ENCODE measurements at places on chromosomes 16 and 17.

DNA sequence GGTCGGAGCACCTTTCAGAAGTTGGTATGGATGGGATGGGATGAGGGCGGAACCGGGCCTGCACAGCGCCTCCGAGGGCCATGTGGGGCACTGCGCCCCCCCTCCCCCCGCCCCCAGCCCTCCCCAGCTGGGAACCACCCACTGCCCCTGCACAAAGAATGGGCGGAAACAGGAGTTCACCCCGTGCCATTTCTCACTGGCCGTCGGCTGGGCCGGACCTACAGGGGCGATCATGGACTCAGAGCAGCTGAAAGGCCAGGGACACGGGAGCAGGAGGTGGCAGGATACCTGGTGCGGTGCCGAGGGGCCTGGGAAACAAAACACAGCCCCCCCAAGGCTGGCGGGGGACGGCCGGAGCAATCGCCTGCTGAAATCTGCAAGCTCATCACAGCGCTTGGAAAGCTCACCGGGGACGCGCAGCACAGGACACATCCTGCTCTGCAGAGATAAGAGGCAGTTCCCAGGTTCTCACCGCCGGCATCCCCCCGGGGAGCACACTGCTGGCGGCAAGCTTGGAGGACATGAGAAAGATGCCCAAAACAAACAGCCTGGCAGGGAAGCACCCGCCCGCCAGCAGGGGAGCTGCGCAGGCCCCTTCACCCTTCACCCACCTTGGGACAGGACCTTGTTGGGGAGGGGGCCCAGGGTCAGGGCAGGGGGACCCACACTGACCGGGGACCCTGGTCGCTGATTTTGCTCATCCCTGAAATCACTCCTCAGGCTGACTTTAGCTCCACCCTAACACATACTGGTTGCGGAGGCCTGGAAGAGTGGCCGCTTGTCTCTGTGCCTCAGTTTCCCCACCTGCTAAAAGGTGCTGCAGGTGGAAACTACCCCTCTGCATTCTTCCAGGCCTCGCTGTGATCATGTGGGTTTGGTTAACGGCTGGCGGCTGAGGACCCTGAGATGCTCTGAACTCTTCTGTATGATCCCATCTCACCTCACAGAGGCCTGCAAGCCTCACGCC, 263.9 kb downstream of the C16orf95 start:
- no peak for DNase-seq

DNA sequence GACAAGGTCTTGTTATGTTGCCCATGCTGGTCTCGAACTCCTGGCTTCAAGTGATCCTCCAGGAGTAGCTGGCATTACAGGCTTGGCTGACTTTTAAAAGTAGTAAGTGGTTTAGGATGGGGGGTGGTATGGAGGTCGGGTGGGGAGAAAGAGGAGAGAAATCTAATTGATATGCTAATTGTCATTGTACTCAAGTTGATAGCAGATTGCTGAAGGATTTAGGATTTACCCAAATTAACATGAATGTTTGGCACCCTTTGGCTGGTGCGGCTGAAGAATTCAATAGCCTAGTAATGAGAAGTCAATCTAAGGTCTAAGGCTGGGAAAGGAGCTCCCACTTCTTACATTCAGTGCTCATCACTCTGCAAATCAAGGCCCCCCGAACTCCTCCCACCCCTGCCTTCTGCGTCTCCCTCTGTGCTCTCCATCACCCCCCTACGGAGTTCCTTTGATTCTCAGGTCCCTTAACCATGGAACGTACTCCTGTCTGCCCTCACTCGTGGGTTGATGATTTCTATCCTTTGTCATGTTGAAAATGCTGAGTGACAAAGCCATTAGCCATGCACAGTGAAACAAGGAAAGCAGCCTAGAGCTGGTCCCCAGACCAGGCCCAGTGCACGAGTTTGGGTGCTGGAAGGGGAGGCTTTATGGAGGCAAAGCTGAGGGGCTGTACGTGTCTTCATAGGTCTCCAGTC, 17.3 kb downstream of the CDH13 start:
- no peak for DNase-seq

DNA sequence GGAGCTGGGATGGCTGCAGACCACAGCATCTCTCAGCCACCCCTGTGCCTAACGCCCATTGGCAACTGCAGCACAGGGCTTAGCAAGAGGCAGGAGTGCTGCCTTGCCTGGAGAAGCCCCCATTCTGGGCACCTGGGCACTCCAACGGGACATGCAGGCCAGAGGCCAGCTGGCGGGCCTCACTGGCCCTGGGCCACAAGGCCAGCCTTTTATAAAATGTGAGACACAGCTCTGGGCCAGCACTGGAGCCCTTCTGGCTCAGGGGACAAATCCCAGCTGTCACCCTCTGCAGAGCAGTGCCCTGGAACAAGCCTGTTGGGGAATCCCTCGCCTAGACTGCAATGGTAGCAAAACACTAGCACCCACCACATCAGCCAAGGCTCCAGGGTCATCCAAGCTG, 171.8 kb downstream of the WSCD1 start:
- no peak for DNase-seq

DNA sequence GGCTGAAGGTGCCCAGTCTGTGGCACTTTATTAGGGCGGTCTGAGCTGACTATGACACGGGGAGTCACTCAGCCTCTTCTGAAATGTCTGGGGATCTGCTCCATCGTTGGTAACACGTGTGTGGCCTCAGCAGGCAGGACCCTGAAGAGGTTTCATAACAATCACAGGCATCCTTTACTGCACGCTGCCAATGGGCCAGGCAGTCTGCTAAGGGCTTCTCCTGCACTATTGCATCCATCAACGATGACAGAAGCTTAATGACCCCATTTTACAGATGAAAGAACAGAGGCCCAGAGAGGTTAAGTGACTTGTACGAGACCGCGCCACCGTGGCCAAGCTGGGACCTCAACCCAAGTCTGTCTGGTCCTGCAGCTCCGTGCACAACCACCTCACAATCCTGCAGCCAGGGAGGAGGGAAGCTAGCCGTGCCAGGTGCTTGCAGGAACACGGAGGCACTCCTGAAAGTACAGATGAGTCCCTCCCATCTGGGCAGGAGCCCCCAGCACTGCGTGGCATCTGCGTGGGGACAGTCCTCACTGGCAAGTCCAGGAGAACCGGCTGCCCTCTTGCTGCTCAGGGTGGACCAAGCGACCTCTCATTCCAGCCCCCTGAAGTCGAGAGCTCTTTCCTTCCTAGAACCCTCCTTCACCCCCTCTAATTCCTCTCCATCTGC, 40.0 kb downstream of the RPH3AL start:
- DNase-seq, result no peak

DNA sequence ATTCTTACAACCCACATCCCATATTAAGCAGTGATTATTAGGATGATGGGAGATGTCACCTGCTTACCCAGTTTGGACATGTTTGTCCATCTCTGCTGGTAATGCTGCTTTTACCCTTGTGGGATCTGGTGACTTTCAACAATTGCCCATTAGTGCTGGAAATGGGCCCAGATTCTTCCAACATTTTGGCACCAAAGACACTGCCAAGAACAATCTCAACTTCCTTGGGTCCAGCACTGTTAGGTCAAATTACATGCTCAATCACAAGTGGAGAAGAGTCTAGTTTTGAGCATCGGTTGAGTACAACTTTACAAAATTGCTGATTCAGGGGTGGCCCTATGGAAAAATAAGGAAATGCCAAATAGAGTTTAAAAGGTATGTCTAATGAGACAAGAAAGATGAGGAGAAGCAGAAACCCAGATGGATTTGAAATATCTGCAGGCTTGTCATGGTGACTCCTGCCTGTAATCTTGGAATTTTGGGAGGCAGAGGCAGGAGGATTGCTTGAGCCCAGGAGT, 13.0 kb upstream of the ZFP3 start:
- DNase-seq, result no peak

DNA sequence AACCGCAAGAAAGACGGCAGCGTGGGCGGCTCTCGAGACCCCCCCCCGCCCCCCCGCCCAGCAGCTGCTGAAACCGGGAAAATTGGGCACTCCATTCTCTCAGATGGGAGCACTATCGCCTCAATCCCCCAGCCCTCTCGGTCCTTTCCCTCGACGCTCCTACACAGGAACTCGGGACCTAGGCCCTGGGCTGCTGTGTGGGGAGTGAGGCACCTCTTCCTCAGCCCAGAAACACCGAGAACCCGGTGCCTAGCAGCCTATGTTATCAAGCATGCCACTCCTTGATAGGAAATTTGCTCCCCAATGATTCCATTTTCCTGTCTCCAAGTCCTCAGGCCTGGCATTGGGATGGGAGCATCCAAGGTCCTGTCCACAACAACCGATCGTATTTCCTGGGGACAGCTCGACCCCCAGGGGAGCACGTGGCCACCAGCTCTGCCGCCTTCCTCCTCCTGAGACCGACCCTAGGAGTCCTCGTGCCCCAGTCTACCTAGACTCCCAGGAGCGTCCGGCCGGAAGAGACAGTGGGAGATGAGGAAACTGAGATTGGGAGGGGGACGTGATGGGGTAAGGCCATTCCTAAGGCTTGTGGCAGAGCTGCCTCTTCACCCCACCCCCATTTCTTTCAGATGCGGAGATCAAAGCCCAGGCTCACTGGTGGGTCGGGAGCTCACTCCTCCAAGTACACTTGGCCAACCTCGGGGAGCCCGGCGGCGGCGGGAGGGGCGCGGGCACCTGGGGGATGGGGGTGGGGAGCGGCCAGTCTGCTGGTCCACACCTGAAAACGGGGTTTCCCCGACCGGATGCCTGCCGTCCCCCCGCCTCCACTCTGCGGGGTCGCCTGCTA, 17.5 kb upstream of the CBX8 start:
- no peak for DNase-seq

DNA sequence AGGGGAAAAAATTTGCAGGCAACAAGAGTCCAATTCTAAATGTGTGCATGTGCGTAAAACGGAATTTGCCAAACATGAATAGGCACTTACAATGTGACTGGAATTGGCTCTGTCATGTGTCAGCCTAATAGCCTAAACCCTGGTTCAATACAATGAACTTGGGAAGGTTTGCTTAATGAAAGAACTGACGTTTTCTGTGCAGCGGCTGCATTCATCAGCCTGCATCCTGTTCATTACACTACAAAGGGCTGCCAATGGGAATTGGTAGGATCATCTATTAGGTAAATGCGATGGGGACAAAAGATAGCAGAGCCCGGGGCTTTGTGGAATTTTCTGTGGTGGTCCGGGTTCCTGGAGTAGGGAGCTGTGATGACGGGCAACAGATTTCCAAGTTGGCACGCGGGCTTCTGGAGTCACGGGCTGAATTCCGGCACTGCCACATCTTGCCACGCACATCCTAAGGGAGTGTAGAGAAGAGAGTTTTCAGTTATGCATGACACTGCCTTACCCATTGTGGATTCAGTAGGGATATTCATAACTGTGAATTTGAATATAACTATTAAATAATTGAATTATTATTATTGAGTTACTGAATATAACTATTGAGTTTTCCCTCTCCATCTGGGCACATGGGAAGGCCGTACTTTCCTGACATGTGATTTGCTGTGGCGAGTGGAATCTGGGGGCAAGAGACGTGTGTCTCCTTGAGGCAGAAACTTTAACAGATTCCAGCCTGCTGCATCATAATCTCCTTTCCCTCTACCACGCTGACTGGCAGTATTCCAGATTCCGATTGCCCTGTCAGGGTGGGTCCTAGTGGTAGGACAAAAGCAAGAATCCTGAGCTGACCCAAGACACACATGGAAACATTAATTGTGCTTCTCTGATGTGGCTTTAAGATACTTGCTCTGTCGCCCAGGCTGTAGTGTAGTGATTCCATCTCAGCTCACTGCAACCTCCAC, 565.6 kb downstream of the WWOX start:
- no peak for DNase-seq

DNA sequence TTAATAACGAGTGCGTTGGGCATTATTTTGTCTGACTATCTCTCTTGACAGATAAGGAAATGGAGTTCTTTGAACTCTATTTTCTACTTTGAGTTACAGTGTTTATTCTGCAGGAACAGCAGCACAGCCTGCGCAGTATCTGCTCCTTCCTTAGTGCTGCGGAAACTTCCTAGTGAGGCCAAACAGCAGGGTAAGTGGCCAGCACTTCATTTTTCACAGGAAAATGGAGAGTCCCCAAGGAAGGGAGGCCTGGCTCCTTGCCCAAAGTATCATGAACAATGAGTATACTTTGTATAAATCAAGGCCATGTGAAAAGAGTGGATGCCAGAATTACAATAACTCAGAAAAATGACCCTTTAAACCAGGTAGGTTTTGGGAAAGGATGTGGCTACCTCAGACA, 140.6 kb downstream of the VPS53 start:
- DNase-seq, result no peak

DNA sequence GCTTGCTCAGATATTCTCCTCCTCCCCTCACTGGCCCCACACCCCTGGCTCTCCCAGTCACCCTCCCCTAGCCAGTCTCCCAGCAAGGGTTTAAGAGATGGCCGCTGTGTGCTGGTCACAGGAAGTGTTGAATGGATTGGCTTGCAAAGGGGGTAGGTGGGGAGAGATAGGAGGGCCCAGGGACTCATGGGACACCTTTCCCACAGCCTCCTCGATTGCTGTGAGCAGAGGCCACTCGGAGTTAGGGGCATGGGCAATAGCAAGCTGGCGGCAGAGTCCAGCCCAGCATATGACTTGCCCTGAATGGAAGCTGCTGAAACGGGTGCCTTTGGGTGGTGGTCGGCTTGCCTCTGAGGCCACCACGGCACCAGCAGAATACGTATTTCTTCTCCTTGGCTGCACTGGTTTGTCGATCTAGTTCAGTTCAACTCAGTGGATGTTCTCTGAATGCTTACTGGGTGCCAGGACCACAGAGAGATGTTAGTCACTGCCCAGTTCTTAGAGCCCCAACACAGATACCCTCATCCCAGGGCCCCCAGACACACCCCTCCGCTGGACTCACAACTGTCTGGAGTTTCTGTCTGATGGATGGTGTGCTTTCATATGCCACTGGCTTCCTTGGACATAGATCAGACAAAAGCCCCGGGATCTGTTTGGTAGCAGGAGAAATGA, 6.0 kb downstream of the WFIKKN2 start:
- no peak for DNase-seq

DNA sequence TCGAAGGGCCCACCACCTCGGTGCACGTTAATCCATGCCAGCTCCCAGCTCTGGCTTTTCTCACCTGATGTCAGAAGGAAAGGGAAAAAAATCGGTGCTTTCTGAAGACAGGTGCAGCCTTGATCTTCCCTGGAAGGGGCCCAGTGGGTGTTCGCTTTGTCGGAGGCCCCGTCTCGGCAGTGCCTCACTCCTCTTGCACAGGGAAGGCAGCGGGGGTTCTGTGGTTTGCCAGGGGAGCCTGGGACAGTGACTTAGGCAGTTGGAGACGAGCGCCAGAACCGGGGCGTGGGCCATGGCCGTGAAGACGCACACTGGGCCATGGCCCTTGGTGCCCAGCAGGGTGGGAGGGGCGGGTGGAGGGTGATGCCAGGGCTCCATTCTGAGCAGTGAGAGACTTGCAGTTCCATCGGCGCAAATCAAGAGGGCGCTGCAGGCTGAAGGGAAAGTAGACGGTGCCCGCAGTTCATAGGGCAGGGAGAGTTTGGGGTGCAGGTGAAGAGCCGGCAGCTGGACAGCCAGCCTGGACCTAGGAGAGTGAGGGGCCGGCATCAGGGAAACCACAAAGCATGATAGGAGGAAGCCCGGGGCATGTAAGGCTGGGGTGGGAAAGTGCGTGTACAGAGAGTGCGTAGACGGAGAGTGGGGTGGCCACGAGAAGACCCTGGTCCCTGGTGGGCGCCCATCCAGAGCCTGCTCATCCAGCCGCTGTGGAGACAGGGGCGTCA, 101.3 kb upstream of the CHMP6 start:
- no peak for DNase-seq

Data from NCI-H345 (cell line).